Germinal center (tissue), 1 donor: ENCODE measurements at places on chromosomes 6 and 20.

GRCh38 chr6:154932515-154933027, 62.5 kb upstream of the TIAM2 start:
- DNase-seq: no peak

- no peak for DNase-seq
Observed at GRCh38 chr6:140441256-140441655, 1066.8 kb upstream of the CITED2 start.

DNA sequence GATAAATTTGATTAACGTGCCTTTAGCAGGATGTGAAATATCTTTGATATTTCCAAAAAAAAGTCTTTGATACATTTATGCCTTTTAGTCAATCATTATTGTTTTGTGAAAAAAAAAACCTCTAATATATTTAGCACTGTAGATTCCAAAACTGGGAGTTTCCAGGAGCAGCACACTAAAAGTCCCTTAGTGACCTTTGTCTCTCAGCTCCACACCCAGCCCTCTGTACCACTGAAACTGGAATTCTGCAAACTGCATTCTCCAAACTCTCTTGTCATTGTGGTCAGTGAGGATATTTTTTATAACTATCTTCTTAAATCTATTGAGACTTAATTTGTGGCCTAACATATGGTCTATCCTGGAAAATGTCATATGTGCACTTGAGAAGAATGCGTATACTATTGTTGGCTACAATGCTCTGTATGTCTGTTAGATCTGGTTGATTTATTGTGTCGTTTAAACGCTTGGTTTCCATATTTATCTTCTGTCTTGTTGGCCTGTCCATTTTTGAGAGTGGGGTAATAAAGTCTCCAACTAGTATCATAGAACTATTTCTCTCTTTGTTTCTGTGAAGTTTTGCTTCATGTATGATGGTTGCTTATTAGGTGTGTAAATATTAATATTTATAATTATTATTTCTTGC, 73.2 kb upstream of the CNKSR3 start:
- no peak for DNase-seq

- DNase-seq: no peak
Observed at GRCh38 chr6:19755181-19755580, 82.0 kb upstream of the ID4 start.

DNA sequence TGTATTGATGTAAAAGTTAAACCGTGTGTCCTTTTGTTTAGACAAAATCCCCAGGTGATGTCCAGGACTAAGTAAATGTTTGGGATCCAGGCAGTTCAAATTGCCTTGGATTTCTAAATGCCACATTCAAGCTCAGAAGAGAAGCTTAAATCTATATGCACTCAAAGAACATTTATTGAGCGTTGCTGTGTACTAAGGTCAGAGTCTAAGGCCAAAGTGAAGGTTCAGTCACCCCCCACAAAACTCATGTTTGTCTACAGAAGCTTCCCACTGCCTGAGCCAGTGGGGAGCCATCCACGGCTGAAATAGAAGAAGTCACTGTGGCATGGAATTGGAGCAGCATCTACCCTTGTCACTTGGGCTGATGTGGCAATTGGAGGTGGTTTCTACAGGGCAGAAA, 70.7 kb upstream of the INSM1 start:
- DNase-seq: no peak

- DNase-seq: no peak
Observed at GRCh38 chr6:43476746-43477145, 624 bp upstream of the TJAP1 start.

DNA sequence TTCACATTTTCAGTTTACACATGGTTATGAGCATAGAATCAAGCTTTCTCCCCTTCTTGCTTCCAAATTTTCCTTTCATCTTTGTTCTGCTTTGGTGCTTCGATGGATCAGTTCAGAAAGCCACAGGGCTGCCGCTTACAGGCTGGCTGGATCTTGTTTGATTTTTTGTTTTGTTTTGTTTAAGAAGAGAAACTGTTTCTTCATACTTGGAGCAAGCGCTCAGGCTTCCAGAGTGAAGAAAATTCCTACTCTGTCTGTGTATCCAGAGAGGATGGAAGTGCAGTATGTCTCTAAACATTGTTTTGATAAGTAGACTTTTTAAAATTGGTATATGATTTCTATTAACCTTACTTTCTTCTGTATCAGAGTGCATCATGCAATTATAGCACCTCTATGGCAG, 66.9 kb downstream of the ARID1B start:
- no peak for DNase-seq

GRCh38 chr6:35024551-35025054, 116.5 kb downstream of the TCP11 start:
- no peak for DNase-seq

- no peak for DNase-seq
Observed at GRCh38 chr6:44626616-44627015, 239.1 kb downstream of the CDC5L start.

DNA sequence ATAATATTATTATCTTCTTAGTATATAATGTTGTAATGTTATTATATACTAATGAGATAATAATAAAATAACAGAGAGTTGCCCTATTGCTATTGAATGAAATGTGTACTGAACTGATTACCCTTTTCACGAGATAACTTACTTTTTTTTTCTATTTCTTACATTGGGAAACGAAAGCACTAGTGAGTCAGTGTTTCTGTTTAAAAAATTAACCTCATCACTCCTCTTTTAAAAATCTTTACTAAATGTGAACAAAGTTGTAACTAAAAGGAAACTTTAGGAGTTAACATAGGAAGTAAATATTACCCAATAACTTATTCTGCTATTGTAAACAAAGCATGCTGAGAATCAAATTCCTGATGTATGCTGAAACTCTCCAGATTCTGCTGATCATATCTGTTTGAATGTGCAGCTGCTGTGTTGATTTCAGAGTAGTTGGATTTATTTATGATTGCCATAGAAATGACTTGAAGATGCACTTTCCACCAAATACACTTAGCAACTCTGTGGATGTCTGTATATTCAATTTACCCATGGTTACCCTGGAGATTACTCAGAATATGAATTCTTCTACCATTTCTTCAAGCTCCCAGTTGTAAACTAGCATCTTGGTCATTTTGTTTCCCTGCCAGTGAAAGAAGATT, 523.4 kb downstream of the TENT5A start:
- DNase-seq: no peak

- no peak for DNase-seq
Observed at GRCh38 chr6:35562060-35562459, 49.4 kb upstream of the TULP1 start.

DNA sequence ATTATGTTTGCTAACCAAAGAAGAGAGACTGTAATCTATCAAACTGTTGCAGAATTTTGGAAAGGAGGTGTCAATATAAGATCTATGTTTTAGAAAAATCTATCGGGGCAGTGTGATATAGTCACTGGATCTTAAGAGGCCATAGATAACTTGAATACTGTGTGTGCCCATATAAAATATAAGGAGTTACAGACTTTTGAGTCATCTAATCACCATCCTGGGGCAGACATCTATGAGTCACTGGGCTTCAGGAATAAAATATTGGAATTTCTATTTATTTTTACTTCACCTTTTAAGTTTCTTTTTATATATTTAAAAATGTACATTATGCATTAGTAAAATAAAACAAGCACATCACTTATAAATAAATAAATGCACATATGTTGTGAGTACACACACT, 509.3 kb upstream of the MAN1A1 start:
- no peak for DNase-seq

- no peak for DNase-seq
Observed at GRCh38 chr20:3896853-3897583, 7.8 kb downstream of the PANK2 start.
